NCI-H2081 (cell line): ENCODE measurements at places on chromosomes 3 and 15.

DNA sequence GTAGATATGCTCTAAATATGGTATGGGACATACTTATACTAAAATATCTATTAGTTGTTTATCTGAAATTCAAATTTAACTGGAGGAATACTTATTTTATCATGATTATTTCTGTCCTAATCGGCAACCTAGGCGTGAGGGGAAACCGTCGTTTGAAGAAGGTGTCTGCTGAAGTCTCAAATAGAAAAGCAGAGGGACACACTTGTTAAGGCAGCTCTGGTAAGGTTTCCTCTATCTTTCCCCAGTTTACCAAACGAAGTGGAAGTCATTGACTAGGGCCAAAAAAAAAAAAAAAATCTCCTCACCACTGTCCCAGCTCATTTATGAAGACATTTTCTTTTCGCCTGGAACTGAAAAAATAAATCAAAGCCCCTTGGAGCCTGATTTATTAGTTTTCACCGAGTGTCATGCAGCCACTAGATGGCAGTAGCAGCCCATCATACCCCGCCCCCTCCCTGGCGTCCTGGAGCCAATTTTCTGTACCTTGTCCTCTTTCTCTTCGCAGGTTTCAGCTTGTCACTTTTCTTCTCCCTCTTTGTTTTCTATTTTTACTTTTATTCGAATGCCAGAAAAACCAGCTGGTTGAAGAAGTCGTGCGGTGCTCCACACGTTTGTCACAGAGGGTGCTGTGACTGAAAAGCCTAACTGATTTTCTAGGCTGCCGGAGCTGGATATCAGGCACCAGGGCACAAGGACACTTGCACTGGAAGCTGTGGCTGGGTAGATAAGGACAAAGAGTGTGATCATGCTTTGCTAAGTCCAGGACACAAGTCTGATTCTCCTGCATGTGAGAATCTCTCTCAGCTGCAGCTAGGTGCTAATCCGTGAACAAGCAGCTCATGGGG lies 238.7 kb downstream of the ZPLD1 start:
- peak; percentile 82 for DNase-seq

DNA sequence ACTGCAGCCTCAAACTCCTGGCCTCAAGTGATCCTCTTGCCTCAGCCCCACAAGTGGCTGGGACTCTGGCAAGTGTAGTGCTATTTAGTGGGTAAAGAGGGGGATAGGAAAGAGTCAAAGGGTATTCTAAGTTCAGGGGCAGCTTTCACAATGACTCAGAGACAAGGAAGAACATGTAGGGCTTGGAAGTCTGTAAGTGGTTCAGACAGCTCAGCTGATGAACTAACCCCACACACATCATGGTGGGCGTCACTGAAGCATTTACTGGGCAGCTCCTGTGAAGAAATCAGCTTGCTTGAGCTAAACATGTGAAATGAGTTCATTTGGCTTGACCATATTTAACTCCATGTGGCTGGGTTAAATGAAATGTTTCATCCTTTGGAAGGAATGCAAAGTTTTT lies 34.6 kb upstream of the THSD4 start:
- no peak for DNase-seq

- DNase-seq = no peak
These were observed 3.8 kb downstream of the ATG3 start for GRCh38 chr3:112557976-112558375.

DNA sequence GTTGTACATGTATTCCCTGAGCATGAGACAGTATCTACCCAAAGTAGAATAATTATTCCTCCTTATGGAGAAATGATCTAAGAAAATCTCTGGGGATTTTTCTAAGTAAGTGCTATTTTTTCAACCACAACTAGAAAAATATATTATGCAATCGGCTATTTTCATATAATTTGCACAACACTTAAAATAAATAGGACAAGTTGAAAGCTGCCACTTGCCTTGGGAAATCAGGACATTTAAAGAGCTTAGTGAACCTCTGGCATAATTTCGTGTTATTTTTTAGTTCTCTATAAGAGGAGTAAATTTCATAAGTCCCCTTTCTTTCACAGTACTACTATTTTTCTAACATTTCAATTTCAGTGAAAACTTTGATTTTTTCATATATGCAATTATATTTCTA lies 672.1 kb downstream of the OTOL1 start:
- no peak for DNase-seq

- DNase-seq = no peak
These were observed 12.8 kb downstream of the VILL start for GRCh38 chr3:38003371-38003816.
